Esophagus squamous epithelium (tissue), 5 donors: ENCODE measurements at places on chromosomes 7 and 10.

GRCh38 chr10:68121852-68122251 lies 12.6 kb downstream of the MYPN start:
- no peak for DNase-seq

GRCh38 chr7:117808910-117809705 lies 64.1 kb downstream of the CTTNBP2 start:
- DNase-seq = no peak

DNA sequence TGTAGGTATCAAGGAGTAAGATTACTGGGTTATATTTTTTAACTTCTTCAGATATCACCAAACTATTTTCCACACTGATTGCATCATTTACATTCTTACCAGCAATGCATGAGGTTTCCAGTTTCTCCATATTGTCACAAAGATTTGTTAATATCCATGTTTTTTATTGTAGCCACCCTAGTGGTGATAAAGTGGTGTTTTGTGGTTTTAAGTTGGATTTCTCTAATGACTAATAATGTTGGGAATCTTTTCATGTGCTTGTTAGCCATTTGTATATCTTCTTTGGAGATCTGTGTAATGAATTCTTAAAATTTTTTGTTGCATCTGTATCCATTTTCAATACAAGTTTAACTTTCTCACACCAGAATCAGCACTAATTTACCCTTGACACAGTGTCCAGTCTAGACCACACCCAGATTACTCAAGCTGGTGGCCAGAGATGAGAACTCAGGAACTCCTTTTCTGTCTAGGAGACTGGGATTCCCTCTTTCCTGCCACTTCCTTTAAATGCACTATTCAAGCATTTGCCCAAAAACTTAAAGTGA lies 67.0 kb upstream of the PLXDC2 start:
- DNase-seq = no peak

GRCh38 chr7:72504061-72504706 lies 92.0 kb upstream of the CALN1 start:
- no peak for DNase-seq

DNA sequence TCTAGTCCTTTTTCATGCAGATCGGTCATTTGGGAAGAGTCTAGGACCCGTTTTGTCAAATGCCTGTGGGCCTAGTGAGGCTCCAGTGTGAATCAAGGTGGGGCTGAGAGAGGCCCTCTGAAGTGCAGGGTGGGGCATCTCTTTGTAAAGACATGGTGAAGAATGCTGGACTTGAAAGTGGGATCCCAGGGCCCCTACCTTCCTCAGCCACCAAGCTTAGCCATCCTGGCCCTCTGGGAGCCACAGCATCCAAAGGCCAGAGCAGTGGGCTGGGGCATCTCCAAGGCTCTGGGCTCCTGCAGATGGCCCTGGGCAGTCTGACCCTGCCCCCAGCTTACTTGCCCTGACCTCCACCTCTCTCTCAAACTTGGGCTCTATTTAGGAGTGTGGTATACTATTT lies 78.5 kb downstream of the ADCY1 start:
- DNase-seq = no peak

GRCh38 chr10:121099592-121099991 lies 248.4 kb downstream of the WDR11 start:
- DNase-seq = no peak

DNA sequence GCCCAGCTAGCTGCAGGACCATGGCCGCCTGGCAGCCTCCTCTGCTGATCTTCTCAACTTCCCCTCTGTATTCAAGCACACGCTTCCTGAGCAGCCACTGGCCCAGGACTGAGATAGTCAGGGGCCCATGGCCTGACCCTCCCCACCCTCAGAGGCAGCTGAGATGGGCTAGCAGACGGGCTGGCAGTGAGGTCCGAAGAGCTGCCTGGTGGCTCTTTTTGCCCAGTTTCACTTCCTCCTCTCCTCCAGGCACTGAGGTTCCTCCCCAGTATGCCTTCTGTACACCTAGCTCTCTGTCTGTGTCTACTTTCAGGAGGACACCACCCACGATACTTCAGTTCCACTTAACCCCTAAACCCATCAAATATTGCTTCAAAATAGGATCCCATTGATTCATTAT lies 395.6 kb downstream of the TNS3 start:
- no peak for DNase-seq

DNA sequence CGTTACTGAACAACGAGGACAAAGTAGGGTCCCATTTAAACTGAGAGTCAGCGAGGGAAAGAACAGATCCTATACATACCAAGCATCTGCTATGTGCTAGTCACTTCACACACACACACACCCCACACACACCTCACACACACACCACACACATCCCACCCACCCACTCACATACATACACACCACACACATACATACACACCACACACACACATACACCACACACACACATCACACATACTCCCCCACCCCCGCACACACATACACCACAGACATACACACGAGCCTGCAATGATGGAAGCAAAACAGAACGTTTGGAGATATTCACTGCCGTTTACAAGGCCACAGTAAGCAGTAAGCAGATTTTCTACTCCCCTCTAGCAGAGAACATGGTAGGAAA lies 607 bp upstream of the GRB10 start:
- no peak for DNase-seq

DNA sequence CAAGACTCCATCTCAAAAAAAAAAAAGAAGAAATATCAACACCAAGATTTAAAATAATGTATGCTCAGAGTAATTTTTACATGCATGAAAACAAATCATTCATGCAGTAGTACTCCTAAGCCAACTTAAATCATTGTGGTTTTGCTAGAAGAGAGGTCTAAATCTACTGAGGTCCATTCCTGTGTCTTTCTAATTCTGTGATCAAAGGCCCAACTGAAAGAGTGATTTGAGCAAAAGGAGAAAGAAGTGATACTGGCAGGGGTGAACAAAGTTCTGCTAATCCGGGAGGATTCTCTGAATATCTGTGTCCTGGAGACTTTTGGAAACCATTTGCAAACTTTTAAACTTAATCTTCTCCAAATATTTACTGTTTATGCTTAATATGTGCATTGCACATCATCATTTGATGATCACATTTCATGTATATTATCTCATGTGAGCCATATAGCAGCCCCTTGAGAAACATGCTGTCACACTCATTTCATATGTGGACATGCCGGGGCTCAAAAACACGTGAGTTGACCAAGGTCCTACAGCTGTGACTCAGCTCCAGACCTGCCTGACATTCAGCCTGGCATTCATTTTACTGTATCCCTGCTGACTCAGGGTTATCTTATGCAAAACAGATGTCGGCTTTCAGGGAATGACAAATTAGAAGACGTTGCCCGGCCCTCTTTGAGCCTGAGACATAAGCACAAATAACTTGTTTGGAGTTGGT lies 76.4 kb downstream of the FAM107B start:
- DNase-seq = no peak

GRCh38 chr10:11782793-11783557 lies 40.2 kb upstream of the PROSER2 start:
- DNase-seq = no peak

GRCh38 chr7:31776616-31777015 lies 89.6 kb downstream of the PPP1R17 start:
- no peak for DNase-seq
